ENCODE measurements at places on chromosomes 2 and 18.

DNA sequence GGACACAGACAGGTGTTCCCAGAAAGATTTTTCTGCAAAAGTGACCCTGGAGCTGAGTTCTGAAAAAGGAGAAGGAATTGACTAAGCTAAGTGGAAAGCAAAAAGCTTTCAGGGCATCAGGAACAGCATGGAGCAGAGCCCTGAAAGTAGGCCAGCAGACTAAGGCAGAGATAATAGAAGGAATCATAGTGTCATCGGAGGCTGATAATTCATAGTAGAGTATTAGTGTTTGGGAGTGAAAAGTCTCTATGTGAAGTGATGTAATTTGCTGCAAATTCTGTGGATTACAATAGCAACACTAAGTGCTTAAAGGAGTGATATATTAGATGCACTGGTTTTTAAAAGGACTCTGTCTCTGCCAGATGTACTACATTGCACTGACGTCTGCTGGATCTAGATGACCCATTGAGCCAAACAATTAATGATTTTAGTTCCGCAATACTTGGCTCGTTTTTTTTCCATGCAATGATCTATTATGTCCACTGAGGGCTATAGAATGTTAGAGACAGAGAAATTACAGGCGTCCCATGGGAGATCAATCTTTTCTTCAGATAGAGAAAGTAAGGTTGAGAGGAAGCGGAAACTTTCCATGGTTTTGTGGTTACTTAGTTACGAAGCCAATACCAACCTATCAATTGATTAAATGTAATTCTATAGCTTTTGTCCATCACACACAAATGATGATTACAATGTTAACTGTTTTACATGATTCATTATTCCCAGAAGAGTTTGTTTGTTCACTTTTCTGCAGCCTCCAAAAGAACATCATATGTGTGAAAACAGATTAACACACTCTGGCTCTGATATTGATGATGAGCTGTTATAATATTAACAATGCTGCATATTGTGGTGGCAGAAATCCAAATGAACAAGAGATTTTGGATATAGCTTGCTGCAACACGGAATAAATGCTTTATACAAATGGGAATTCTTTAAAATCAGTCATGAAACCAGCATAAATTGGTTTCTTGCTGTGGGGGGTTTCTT lies 143.7 kb downstream of the MC4R start:
- no peak for DNase-seq

GRCh38 chr2:170878066-170878465 lies 51.0 kb upstream of the GORASP2 start:
- no peak for DNase-seq

DNA sequence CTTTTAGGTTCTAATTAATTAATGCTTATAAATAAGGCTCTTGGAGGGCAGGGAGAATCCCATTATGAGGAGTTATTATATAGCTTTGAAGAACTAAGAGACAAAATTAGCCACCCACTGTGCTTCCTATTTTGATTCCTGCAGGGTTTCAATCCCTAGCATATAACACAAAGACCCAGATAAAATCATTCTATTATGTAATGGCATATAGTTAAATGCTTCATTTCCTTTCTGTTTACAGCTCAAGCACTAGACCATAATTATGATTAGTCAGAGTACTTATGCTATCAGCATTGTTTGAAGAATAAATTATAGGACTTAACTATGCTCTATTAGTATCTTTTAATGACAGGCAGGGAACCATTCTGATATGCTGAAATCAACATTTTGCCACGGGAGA lies 9.1 kb downstream of the GPR155 start:
- DNase-seq = no peak

DNA sequence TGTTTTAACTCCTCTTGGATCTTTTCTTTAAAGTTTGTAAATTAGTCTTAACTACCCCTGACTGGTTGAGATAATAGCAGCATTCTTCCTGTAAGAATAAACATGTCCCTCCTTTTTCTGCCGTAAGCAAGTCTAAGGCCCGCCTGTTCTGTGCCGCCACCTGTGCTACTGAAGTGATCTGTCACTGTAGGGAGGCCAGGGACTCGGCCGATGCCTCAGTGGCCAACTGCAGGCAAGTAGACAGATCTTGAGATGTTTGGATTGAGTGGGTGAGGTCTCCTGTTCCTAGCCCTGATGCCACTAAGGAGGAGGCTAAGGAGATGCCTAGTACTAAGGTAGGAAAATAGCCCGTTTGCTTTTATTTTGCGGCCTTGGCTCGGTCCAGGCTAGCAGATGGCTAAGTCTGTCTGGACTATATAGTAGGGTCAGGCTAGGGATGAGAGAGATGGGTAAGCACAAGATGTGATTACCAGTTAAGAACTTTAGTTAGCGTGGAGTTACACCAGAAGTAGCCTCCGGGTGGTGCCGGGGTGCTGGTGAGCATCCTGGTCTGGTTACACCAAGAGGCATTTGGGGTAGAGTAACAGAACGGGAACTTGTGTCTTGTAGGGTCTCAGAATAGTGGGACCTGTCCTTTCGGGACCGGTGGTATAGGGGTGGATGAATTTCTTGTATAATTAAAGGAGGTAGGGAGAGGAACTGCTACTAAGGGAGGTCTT lies 584.2 kb downstream of the SUCLG1 start:
- no peak for DNase-seq

GRCh38 chr18:46398625-46399024 lies 258.4 kb downstream of the LOXHD1 start:
- no peak for DNase-seq

DNA sequence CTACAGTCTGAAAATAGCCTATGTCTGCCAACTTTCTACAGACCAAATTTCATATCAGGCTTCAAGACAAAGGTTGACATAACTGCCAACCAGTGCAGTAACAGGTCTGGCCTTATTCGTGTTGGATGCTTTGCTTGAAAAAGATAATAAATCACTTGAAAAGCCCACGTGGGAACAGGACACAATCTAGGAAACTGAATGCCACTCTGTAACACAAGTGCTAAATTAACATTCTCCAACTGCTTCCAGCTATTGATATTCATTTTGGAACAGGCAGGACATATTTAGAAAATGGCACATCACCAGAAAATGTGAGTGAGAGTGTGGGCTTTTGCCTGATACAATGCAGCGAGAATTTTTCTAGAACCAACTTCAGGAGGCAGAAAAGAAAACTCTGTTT lies 165.9 kb upstream of the CCDC150 start:
- no peak for DNase-seq

- DNase-seq = no peak
Observed at GRCh38 chr18:41660654-41661053, 294.4 kb upstream of the PIK3C3 start.

GRCh38 chr2:44645937-44646336 lies 284.2 kb downstream of the CAMKMT start:
- no peak for DNase-seq

GRCh38 chr18:64334748-64335147 lies 185.9 kb upstream of the LINC00305 start:
- DNase-seq = no peak

- no peak for DNase-seq
Observed at GRCh38 chr18:6997808-6998207, 119.8 kb downstream of the LAMA1 start.

GRCh38 chr2:157442636-157443035 lies 1.3 kb downstream of the CYTIP start:
- no peak for DNase-seq

DNA sequence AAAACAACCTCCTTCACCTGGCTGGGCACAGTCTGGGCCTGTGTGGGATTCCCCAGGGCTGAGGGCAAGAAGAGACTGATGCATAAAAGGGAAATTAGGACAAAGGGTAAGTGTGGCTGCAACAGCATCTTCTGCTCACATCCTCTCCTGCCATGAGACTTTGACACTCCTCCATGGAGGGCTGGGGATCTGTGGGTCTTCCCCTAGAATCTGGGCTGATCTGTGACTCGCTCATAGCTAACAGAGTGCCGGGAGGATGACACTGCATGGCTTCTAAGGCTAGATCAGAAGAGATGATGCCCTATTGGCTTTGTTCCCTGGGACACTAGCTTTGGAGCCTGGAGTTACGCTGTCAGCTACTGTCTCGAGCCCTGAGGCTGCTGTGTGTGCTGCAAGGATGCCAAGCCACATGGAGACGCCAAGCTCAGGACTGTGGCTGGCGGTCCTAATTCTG lies 24.3 kb downstream of the MOCOS start:
- no peak for DNase-seq

DNA sequence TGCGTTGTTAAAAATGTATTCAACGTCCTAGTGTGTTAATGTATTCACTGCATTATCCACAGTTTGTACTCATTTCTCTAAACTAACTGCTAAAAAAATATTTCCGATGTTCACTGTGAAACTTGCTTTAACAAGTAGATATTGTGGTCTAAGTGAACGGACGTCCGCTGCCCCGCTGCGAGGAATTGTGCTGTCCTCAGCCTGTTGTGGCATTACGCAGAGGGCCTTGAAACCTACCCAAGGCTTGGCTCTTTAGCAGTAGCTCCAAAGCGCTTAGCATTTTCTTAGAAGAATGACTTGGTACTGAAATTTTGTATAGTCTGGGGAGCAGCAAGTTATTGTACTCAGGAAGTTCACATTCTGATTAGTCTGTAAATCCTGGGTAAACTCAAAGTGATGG lies 136.5 kb upstream of the SP5 start:
- DNase-seq = no peak

GRCh38 chr18:35603008-35603407 lies 21.5 kb downstream of the GALNT1 start:
- DNase-seq = no peak

DNA sequence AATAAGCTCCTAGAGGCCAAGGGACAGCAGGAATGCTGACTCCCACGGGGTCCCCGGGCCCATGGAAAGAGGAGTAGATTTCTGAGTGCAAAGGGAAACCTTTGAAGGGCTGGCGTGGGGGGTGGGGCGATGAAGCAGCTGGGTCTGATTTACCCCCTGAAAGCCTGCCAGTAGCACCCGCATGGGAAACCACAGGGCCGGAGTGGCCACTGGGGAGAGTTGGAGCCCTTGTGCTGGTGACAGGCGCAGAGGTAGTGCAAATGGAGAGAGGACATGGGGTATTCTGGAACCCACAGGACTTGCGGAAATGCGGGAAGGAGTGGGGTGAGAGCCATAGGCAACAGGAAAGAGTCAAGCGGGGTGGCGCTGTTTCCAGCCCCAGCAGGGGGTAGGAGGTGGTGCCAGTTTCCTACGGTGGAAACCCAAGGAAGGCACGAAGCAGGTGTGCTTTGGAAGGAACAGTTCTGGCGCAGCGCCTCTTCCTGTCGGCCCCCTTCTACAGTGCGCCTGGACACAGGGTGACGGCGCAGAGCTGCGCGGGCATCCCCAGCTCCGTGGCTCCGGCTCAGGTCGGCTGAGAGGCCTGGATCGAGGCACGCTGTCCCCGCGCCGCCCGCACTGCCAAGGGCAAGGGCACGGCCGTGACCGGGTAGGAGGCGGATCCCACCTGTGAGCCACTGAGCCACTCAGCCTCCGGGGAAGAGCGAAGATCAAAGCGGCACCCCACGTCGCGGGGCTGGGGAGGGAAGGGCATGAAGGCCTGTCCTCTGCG lies 149.0 kb upstream of the GLI2 start:
- DNase-seq = no peak

GRCh38 chr2:14831458-14831857 lies 198.9 kb downstream of the LRATD1 start:
- DNase-seq = no peak

Measured in KG1 (cell line).